ENCODE measurements at places on chromosomes 2 and 18.

DNA sequence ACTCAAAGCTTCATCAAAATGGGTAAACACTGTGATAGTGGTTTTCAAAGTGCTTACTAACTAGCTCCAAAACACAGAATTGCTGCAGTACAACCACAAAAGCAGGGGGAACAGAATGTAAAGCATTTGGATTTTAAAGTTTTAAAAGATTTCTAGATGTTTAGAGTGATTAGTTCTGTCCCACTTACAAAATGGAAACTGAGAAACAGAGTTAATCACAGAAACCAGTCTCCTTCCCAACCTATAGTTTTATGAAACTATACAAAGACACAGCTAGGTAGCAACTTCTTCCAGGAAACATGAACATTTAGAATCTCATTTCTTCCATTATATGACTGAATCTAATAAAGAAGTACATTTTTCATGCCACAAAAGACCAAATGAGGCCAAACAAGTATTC, 73.8 kb upstream of the HNRNPA3 start:
- DNase-seq, result no peak

GRCh38 chr2:167940346-167940725, 307.1 kb downstream of the STK39 start:
- DNase-seq, result no peak

GRCh38 chr2:230891064-230891463, 26.3 kb downstream of the ITM2C start:
- no peak for DNase-seq

GRCh38 chr2:114543236-114543766, 100.9 kb downstream of the DPP10 start:
- DNase-seq, result no peak

- peak; percentile 43 for DNase-seq
Observed at GRCh38 chr2:393711-394696, 106.1 kb upstream of the ALKAL2 start.

- DNase-seq, result no peak
Observed at GRCh38 chr18:33459612-33460011, 19.1 kb upstream of the CCDC178 start.

DNA sequence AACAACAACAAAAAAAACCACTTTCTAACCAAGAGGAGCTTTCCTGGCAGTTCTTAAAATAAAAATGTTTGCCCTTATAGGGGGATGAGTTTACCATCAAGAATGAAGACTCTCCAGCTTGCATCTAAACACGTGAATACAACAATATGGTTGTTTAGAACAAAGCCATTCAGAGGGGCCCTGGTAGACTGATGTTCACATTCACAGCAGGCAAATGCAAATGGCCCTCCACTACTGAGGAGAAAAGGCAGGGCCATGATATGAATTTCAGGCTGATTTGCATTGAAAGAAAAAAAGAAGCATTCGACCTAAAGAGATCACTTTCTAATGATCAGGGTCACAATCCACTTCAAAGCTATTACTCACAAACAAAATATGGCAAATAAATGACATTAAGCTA, 65.3 kb upstream of the OTOS start:
- no peak for DNase-seq

DNA sequence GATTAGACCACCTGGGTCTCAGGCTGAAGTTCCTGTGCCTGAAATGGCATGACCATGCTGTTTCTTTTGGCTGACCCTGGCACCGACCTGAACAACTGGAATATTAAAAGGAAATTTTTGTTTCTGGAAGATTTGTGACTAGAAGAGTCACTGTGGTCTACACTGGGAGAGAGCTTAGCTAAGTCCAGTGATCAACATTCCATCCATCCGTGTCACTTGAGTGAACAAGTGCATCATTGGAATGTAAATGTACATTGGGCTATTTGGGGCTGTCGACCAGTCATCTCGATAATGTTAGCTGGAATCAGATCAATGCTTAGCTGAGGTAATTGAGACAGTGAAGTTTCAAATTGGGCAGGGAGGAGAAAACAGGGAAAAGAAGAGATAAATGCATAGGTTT, 95.4 kb upstream of the CCDC85A start:
- DNase-seq, result no peak

GRCh38 chr18:23380001-23380550, 73.0 kb upstream of the RIOK3 start:
- no peak for DNase-seq

DNA sequence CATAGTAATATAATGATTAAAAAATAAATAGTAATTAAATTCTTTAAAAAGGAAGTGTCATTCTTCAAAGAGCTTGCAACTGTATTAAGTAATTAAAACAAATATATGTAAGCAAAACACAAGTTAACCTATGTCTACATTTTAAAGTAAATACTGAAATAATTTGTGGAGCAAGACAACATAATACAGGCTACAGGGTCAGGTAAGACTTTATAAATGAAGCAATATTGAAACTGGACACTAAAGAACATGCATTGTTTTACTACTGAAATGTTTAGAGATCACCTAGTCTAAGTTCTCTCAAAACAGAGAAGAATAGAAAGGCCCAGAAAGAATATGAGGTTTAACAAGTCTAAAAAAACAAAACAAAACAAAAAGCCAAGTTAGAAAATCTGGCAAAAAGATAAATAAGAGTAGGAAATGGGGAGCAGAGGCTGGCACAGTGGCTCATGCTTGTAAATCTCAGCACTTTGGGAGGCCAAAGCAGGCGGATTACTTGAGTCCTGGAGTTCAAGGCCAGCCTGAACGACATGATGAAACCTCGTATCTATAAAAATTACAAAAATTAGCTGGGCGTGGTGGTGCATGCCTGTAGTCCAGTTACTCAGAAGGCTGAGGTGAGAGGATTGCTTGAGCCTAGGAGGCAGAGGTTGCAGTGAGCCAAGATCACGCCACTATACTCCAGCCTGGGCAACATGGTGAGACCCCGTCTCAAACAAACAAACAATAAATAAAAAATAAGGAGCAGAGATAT, 34.4 kb downstream of the VPS54 start:
- DNase-seq, result no peak

DNA sequence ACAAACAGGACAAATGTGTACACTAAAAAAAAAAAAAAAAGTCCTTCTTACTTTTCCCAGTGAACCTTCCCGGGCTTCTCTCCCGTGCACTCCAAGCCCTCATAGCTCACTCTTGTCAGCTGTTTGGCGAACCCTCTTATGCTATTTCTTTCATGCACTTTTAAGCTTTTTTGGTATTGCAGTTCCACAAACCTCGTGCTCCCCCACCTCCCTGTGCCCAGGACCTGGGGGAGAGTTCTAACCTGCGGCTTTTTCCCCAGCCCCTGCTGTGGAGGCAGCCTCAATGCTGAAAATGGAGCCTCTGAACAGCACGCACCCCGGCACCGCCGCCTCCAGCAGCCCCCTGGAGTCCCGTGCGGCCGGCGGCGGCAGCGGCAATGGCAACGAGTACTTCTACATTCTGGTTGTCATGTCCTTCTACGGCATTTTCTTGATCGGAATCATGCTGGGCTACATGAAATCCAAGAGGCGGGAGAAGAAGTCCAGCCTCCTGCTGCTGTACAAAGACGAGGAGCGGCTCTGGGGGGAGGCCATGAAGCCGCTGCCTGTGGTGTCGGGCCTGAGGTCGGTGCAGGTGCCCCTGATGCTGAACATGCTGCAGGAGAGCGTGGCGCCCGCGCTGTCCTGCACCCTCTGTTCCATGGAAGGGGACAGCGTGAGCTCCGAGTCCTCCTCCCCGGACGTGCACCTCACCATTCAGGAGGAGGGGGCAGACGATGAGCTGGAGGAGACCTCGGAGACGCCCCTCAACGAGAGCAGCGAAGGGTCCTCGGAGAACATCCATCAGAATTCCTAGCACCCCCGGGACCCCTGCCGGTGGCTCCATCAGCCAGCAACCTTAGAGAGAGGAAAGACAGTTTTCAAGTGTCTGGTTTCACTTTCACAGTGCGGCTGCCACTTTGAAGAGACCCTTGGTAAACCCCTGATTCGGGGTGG, 826 bp downstream of the KCNE4 start:
- no peak for DNase-seq

DNA sequence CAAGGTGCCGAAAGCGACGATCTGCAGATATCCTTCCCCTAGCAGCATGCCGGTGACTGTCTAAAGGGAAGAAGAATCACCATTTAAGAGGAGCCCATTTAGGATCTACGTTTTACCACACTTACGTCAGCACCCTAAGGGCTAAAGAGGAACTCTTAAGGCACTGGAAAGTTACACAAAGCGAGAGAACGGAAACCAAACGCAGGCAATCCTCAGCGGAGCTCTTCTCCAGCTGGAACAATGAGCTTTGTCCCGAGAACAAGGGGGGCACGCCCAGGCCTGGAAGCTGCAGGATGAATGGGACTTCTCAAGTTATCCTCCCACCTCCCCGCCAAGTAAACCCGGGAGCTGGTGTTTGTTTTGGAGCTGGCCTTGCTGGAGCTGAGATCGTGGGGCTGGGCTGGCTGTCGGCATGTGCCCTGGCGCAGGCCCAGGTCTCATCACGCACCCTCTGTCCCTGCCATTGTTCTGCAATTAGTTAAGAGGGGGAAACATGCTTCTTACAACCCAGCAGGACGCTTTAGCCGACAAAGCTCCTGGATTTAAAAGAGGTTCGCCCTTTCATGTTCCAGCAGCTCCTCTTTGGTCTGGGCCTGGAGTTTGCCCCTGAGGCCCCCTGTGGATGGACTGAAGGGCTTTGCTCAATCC, 36.4 kb downstream of the PXDN start:
- DNase-seq, result no peak

DNA sequence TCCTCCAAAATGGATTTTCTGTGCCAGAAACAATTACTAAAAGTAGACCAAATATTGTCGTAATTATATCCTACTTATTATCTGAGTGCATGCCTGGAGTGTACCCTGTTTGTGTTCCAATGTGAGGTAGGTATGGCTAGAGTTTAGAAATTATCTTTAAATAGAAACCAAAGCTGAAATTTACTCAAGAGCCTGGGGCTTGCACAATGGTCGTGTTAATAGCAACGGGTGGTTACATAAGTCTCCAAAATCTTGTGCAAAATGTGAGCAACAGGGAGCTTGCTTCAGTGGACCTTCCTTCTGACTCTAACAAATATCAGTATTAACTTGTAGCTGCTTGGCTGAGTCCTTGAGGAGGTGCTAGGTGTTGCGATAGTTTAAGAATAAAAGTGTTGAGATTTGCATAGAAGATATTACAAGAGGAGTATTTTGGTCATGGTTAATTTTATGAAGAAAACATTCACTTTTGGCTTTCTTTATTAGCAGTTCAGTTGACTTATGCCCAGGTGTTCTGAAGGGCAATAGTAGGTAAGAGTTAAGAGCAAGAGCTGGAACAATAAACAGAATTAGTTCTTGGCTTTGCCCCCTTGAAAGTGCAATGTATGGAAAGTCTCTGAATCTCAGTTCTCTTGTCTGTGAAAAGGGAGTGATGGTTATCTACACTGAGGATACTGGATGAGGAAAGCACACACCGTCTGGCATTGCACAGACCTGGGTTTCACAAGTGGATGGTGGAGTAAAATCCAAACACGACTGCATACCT, 4.6 kb downstream of the CXCR4 start:
- no peak for DNase-seq

GRCh38 chr2:101116841-101117552, 34.2 kb downstream of the TBC1D8 start:
- no peak for DNase-seq

GRCh38 chr18:78972930-78973331, 6.7 kb upstream of the SALL3 start:
- no peak for DNase-seq

DNA sequence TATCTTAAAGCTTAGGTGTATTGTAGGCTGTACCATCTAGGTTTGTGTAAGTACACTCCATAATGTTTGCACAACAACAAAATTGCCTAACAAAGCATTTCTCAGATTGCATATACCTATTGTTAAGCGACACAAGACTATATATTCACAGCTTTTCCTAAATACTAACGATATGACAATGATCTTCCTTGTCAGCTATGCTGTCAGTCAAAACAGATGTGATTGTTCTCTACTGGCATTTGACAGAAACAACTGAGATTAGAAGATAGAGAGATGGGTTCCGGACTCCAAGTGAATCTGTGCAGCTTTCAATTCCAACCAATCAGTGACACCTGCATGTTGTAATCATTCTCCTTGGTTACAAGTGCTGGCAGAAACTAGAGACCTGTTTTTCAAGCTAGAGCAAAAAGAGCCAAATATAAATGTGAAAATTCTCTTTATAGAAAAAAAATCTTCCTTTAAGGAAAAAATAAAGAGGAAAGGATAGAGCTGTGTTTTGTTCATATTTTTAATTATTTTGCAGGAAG, 1232.3 kb upstream of the SLC39A10 start:
- no peak for DNase-seq
